A549 treated with Mapracorat at 1 μM for 4 hours (cell line): ENCODE measurements at places on chromosomes 1 and 21. TPM values are rescaled to one million over a fixed set of nuclear protein-coding genes. Genes with fewer than 3 reads are reported as not detected.

The SPRR3 gene
- not detected in 5 replicates for total RNA-seq

The LMX1A gene
- not detected in 5 replicates for total RNA-seq

The FCAMR gene
- not detected in 5 replicates for total RNA-seq

The CTBS gene
- 4.6 to 6.7 TPM (median 5.7 TPM) in 5 replicates for total RNA-seq

The LCE1E gene
- 0.18 TPM in 1 of 5 replicates, not detected in the others for total RNA-seq

The POU3F1 gene
- total RNA-seq = not detected in 5 replicates

The OR13G1 gene
- not detected in 5 replicates for total RNA-seq

The KMO gene
- 0.64 to 1.6 TPM (median 1.0 TPM) in 5 replicates for total RNA-seq

The CACNA1S gene
- not detected in 5 replicates for total RNA-seq

The CFHR4 gene
- total RNA-seq = not detected in 5 replicates

The OR14K1 gene
- not detected in 5 replicates for total RNA-seq
